ENCODE measurements at places on chromosomes 16 and 17. TPM values are rescaled to one million over a fixed set of nuclear protein-coding genes. Genes with fewer than 3 reads are reported as not detected.

The MT4 gene
- polyA plus RNA-seq, result not detected

The GGNBP2 gene
- polyA plus RNA-seq, result 52.4 TPM

The PRSS36 gene
- not detected for polyA plus RNA-seq

The TBC1D16 gene
- 11.9 TPM for polyA plus RNA-seq

The GNGT2 gene
- 2.6 TPM for polyA plus RNA-seq

The GSG1L gene
- polyA plus RNA-seq, result 0.37 TPM

DNA sequence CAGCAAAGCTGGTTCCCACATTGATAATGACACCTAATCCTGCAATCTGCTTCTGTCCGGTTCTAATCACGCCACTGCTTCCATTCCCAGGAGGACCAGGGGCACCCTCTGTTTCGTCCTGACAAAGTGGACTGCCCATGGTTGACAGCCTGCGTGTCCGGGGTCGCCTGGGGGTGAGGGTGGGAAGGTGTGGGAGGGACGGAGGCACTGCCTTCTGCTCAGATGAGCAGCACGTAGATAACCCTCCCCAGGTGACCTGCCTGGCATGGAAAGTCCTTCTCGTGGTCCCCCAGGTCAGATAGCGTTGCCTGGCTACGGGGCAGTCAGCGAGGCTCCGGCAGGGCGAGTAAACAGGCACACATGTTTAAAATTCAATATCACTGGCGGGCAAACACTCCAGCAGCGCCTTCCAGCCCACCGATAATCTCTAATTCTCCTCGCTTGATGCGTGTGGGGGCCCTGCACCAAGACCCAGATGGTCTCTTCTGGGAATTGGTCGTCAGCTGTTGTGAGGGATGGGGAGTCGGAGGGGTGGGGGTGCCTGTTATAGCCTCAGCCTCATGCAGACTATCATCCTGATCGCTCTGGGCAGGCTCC lies 132.2 kb downstream of the RAP1GAP2 start:
- no peak for DNase-seq

DNA sequence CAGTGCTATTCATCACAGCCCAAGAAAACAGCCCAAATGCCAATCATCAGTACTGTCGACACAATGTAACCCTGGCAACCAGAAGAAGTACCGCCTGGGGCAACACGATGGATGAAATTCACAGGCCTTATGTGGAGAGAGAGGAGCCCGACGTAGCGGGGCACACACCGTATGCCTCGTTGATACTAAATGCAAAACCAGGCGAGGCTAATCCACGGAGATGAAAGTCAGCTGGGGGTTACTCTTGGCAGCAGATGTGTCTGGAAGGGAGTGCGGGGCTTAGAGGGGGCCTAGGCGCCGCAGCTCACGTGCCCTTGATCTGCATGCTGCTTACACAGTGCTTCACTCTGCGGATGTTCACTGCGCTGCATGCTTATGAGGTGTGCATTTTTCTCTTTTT lies 29.8 kb downstream of the ITGAE start:
- no peak for DNase-seq

DNA sequence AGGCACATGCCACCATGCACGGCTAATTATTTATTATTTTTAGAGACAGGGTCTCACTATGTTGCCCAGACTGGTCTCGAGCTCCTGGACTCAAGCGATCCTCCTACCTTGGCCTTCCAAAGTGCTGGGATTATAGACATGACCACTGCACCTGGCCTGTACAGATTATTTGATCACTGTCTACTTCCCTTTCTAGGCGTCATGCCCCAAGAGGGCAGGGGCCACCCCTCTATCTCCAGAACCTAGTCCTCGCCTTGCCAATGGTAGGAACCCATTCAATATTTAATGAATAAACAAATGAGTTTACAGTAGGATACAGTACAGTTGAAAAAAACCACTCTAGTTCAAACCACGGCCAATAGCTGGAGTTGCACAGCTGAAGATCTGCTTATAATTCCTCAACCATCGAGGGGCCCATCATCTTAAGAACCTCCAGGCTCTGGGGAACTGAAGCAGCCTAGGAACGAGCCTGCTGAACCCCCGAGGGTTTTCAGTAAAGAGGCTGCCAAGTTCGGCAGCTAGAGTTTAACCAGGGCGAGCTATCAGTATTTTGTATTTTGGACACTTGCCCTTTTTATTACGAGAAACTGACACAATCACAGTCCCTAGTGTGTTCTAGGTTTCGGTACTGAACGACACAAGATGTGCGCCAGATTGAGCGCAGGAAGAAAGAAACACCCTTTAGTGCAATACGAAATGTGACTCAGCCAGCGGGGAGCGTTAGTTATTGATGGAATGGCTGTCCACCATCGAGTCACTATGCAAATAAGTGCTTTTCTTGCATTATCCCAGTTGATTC lies 14.6 kb downstream of the ADCY9 start:
- no peak for DNase-seq

All from ovary (tissue), 10 donors.